ENCODE measurements at places on chromosomes 4 and X.

DNA sequence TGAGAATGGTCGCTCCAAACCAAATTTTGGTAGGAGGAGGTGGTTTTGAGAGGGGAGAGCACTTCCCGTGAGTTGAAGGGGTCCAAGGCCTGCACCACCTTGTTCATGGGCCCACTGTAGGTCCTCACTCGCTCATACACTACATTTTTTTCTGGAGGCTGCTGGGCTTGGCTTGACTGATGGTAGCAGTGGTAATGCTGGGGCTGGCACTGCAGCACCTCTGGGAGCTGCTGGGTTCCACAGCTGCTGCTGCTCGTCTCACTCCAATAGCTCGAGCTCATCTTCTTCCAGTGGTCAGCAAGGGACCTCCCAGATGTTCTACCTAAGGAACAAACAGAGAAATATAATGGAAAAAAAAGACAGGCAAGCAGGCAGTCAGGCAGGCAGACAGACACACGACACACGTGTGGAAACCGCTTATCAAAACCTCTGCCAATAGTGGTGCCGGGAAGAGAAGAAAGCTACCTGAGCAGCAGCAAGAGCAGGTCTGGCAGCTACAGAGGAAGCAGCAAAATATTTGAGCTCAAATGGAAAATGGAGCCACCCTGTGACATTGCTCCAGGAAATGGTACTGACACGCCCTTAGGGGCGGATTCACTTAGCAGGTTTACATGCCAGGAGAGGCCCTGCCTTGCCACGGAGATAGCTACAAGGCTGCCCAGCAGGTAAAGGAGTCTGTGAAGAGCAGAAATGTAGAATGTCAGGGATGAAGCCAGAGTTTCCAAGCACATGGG, at the start of gene POF1B:
TSS of gene POF1B (minus strand) at position 492 of the 734 bp plus-strand sequence. CDS start at position 281, 211 bp downstream.
- DNase-seq: peak; percentile 2

DNA sequence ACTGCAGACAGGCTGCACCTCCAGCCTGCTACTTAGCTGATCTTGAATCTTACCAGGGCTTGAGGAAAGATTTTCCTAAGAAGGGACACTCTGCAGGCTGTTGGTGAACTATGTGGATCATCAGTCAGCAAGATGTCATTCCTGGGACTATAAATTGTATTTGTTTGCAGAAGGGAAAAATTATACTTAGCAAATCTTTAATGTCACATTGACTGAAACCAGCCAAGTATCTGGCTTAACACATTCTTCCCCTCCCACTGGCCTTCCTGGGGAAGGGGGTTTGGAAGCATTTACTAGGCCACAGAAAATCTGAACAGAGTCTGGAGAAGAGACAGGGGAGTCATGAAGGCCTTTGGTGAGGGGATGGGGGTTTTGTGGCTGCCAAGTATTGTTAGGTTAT, 156.7 kb upstream of the EOLA2 start:
- DNase-seq: no peak

DNA sequence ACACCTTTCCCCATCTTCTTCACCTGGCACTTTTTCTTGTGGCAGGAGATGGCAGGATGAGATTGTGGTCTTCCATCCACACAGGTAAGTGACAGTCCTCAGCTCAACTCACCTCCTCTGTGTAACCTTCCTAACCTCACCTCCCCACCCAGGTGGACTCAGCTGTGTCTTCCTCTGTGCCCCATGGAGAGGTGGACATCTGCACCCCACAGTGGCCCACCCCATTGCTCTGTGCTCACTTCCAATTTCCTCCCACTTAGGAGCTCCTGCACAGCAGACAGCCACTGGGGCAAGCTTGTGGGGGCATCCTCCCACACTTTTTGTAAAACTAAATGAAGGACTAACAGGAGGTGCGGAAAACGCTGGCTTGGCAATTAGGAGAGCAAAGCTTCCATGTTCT, 61.6 kb downstream of the MSX1 start:
- DNase-seq: no peak

DNA sequence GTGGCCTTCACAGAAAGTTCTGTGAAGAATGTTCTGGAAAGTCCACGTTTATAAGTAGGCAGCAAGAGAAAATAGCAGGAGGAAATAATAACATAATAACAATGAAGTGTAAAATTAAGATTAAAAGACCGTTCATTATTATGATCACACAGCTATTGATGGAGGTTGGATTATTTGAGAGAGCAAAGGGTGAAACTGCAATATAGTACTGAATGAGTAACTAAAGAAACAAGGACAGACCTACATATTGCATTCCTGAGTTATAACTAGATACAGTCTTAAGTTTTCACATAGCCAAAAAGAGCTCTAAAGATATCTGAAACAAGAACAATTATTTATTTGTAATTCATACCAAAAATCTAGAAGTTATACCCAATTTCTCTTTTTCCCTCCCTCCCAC, 122.9 kb upstream of the TMEM164 start:
- no peak for DNase-seq

- no peak for DNase-seq
These were observed 40.0 kb downstream of the FGFRL1 start for GRCh38 chr4:1051472-1051871.

- peak; percentile 7 for DNase-seq
These were observed 3.4 kb downstream of the GALNT7 start for GRCh38 chr4:173171987-173172386.

GRCh38 chrX:153398275-153398960, 2.7 kb downstream of the PNMA6E start:
- DNase-seq: no peak

DNA sequence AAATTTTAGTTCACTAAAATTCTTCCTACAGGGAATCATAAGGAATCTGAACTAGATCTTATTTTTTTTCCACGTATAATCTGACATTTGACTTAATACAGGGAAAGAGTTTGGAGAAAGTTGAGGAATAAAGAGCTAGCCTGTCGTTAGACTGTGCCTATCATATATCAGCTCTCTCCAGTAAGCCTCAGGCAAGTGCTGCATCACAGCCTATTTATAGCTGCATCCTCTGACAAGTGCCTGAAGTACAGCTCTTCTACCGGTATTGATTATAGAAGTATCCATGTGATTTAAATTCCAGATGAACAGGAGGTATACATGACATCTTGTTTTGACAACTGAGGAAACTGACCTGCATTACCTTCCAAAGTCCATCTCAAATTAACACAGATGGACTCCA, 248.9 kb downstream of the TLL1 start:
- no peak for DNase-seq

GRCh38 chrX:29662101-29662500, 553.3 kb upstream of the MAGEB2 start:
- DNase-seq: no peak

DNA sequence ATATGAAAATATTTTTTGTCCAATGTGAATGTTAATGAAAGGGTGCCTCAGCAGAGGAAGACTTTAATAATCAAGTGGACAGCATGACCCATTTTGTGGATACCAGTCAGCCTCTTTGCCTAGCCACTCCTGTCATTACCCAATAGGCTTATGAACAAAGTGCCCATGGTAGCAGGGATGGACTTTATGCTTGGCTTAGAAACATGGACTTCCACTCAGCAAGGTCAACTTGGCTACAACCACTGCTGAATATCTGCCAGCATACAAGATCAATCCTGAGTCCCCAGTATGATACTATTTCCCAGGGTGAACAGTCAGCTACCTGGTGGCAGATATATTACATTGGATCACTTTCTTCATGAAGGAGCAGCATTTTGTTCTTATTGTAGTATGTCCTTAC, 56.7 kb upstream of the NXF3 start:
- DNase-seq: no peak

DNA sequence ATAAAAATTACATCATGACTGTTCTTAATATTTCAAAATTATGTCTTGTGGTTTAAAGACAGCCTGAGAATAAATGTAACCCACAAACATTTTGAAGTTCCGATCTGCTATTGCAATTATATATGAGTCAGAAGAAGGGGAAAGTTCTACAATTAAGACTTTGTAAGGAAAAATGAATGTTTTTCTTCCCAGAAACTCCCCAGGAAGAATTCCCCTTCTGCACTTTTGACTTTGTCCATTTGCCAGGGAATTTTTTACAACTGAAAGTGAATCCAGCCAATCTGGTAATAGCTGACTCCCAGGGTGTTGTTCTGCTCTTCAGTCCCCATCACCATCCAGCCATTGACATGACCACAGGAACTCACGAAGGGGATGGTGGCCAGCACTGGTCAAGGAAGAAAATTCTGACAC, 61.6 kb upstream of the NOCT start:
- DNase-seq: no peak

- DNase-seq: no peak
These were observed 43.5 kb downstream of the NUDT9 start for GRCh38 chr4:87465739-87466366.

DNA sequence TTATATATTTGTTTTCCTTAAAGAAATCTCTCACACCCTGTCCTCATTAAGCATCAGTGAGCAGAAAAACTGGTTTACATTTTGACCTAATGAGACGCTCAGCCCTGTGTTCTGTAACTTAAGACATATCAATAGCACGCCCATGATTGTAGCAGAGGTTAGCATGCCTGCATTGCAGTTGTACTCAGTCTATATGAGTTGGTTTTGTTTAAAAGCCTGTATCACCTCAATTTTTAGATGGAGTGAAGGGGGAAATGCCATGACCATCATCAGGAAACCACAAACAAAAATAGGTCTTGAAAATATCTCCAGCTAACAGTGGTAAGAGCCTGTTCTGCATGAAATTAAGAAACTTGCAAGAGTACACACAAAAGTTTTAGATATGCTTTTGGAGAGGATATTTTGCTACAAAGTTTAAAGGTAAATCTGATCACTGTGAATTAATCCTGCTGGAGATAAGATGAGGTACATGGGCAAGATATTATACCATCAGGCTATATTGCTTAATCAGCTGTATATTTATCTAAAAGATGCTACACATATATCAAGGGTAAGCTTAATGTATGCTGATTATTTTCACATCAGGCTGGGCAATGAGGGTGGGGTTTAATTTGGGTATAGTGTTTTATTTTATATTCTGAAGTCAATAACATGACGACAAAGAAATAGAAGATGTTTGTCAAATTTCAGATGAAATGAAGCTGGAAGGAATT, 13.1 kb upstream of the COQ2 start:
- DNase-seq: no peak
